Stimulated activated CD4-positive, alpha-beta T cell treated with anti-CD3 and anti-CD28 coated beads, Interleukin-1b, Interleukin-23, amount 100 ng/mL, for 48 hours (primary cell): ENCODE measurements at places on chromosomes 3 and 15.

DNA sequence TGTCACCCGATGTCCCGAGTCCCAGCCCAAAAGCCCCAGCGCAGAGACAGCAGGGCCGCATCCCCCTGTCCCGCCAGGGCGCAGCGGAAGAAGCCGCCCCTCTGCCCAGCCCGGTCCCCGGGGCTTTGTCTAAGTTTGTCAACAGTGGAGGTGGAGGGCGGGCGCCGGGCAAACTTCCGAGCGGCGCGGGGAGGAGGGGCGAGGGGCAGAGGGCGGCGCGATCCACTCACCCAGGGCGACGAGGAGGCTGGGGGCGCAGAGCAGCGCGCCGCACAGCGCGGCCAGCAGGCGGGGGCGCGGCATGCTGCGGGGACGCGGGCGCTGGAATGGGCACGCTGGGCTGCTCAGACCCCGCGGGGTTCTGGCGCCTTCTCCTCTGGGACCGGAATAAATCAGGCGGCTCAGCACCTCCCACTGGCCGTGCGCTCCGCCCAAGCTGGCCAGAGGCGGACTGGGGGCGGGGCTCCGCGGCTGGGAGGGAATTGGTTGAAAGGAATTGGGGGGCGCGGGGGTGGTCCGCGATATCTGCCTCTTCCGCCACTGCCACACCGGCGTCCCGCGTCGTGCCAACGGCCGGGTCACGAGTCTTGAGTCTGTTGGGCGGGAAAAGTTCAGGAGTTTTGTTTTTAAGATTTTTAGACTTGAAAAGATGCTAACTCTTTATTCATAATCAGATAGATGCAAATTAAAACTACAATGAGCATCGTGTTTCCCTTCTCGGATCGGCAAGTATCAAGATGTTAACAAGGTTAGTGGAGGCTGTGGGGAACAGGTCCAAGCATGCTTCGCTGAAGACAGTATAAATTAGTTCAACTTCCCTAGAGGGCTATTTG is at the start of gene MFGE8:
Gene MFGE8, minus strand, starts transcription at position 363 of the 833 bp plus-strand sequence. Its CDS starts 60 bp downstream, at position 303.
- peak; percentile 57 for DNase-seq

DNA sequence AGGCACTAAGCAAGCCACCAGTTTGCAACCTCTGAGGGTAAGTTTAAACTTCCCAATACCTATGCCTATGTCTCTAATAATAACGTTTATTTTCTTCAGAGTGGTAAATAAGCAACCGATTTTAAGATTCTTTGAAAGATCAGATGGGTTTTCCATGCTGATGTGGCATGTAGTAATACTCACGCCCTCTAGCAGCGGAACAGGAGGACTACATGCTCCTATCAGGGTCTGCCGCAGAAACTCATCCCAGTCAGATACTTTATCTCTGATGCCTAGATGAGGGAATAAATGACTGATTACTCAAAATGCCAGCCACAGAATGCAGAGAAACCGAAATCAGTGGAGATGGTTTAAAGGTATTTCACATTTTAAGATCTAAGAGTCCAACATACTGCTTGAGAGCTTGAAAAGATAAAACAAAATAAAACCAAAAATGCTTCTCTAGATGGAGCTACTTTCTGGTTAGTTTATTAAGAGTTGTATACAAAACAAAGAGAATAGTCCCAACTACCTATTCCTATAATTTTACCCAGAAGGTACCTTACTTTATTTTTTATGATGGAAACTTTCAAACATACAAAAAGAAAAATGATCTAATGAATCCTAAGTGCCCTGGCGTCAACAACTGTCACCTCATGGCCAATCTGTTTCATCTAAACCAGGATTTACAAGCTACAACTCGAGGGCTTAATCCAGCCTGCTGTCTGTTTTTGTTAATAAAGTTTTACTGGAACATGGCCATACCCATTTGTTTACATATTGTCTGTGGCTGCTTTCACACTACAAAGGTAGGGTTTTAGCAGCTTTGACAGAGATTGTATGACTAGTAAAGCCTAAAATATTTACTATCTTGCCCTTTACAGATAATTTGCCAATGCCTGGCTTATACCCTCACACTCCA is 37.5 kb upstream of the STIMATE start:
- peak; percentile 53 for DNase-seq

DNA sequence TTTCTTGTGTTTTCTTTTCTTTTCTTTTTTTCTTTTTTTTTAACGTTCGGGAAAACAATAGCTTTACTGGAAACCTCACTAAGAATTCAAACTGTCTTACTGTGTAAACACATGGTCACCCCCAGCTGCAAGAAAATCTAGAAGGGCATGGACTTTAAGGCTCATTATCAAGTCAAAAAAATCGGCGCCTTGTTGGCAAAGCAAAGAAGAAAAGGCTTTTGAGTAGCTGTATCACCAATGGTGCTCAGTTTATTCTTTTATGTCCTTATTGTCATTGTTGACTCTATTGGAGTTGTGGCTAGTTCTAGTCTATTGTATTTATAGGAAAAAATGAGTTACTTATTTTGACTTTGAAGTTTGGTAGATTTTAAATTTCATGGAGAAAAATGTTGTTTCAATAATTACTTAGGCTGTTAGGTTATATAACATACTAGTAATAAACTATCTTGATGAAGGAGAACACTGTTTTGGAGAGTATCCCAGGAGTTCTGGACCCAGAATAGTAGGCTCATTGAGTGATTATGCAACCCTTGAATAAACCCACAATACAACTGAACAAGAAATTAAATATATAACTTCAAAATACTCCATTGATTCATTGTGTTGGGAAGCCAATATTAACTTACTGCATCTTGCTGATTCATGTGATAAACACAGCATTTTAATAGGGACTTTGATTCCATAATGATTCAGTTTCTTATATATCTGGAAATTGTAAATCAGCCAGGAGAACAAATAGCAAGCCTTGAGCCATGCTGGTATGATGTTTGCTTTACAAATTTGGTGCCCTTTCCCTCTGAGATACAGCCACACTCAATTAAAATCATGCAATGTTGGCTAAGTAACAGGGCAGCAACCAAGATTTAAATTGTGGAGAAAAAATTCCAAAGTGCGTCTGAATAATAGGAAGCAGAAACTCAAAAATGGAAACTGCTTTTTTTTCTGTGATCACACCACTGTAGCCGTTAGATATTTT is 27.8 kb upstream of the GOLIM4 start:
- DNase-seq, result no peak

DNA sequence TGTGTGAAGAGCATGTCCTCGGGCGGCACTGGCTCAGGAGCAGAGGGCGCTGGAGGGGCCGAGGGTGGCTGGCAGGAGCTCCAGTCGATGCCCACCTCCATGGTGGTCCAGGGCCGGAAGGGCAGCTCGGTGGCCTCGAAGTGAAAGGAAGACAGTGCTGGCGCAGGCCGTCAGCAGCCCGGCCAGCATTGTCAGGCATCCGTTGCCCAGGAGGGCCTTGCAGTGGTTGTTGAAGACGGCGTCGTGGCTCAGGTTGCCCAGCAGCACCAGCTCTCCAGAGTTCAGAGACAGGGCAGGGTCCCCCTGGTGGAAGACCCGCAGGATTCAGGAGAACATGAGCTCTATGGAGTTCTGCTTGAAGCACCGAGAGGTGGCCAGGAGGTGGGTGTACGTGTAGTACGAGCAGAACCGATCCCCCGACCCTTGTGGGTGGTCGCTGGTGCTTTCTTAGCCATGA is 16.5 kb upstream of the SIAH2 start:
- DNase-seq, result no peak

GRCh38 chr15:95600884-95601283 is 729.6 kb upstream of the NR2F2 start:
- DNase-seq, result no peak

- DNase-seq, result no peak
Observed at GRCh38 chr3:79178471-79179180, 589.2 kb downstream of the ROBO1 start.

DNA sequence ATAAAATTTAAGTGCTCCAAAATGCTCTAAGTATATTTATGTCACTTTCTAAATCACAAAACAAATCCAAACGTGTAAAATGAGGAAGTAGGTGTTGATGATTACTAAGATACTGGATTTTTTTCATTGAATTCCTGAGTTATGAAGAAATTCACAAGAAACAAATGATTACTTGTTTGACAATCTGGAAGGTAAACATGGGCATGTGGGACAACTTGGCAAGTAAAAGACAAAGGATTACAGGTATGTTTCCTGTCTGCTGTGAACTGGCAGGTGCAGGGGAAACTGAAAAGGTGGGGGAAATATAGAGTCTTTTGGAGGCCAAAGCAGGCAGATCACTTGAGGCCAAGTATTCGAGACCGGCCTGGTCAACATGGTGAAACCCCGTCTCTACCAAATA is 252.7 kb upstream of the AZI2 start:
- DNase-seq, result no peak

- DNase-seq, result no peak
Observed at GRCh38 chr3:12797124-12797891, 828 bp downstream of the CAND2 start.

DNA sequence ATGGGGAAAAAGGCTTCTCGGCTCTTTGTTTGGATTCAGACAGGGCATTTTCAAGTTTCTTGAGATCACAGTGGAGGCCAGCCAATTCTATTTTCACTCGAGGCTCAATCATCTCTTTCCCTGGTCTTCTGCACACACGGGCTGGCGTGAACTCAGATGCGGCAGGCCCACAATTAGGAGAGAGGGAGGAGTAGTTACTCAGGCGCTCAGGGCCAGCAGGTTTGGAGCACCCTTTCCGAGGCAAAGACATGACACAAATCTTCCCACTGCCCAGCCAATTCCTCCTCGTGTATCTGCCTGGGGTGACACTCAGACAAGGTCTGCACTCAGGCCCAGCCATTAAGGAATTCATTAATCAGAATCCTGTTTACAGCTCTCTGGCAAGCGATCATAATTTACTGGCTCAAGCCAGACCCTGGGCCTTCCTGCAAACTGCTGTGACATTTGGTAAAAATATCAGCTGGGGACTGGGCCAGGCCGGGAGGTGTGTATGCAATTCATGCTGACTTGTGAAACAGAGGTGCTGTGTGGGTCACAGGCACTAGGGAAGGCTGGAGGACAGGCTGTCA is 68.1 kb upstream of the TLE3 start:
- no peak for DNase-seq

GRCh38 chr15:53454843-53455721 is 304.4 kb downstream of the WDR72 start:
- no peak for DNase-seq

- DNase-seq, result no peak
Observed at GRCh38 chr3:59084583-59084982, 34.8 kb upstream of the CFAP20DC start.

DNA sequence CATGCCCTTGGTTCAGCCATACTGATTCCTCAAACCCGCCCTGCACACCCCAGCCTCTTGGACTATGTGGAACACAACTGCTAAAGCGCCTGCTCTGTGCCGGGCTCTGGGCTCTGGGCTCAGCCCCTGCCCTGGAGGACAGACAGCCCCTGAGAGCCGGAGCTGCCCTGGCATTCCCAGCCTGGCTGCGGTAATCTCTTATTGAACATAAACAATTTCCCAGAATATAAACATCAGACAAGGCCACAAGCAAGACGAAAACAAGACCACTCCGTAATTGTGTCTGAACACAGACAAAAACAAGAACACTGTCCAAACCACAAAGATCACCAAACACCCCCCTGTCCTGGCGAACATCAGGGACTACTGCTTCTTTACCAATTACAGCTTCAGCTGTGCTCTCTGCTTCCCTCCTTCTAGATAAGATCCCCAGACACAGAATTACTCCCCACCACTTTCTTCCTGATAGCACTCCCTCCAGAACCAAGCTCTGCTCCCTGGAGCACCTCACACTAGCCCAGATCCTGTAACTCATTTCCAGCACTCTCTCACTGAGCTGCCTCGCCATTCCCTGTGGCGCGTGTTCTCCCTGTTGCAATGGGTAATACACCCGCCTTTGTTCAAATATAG is 57.1 kb upstream of the TLE3 start:
- no peak for DNase-seq

DNA sequence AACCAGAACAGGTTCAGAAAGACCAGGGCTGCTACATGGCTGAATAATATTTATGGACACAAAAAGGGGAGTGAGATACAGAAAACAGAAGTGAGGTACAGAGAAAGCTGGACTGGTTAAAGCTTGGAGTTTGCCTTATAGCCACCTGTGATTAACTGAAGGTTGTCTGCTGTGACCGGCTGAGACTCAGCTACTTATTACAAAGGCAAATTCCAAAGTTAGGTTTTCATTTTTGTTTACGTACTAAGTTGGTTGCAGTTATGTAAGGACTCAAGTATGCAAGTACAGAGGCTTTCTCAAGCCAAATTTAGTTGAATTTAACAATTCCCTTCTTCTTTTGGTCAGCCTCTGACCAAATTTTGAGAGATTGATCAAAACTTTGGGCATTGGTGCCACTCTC is 264.6 kb downstream of the THSD4 start:
- no peak for DNase-seq

DNA sequence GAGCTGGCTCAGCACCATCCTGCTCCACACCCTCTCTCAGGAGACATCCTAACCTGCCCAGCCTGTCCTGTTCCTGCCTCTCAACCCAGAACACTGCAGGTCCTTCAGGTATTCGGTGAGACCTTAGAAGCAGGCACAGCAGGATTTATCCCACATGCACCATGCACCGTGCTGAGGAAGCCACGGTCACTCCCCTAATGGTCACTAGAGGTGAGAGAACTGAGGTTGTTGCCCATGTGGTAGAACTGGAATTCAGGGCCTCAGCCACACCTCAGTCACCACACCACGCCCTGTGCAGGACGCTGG is 36.9 kb downstream of the APBA2 start:
- no peak for DNase-seq

DNA sequence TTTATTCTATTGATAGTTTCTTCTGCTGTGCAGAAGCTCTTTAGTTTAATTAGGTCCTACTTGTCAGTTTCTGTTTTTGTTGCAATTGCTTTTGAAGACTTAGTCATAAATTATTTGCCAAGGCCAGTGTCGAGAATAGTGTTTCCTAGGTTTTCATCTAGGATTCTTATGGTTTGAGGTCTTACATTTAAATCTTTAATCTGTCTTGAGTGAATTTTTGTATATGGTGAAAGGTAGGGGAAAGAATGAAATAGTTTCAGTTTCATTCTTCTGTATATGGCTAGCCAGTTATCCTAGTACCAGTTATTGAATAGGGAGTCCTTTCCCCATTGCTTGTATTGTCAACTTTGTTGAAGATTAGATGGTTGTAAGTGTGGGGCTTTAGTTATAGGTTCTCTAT is 10.6 kb upstream of the GCSAM start:
- no peak for DNase-seq

DNA sequence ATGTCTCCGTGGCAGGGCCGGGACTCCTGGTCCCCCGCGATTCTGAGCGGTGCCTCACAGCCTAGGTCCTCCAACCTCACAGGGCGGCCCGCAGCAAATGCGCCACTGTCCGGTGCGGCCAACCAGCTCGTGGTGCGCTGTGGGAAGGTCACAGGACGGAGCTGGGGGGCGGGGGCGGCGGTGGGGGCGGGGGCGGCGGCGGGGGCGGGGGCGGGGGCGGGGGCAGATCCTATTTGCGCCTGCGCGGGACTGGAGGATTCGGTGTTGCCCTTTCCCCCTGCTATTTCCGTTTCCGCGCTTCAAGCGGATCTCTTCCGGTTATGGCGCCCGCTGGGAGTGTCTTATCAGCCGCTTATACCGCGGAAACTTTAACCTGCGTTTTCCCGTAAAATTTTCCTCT is 106.7 kb upstream of the SNRPN start:
- DNase-seq, result no peak

GRCh38 chr15:29451201-29451781 is 181.7 kb upstream of the NSMCE3 start:
- no peak for DNase-seq
